ENCODE measurements at places on chromosomes 2 and 18. TPM values are rescaled to one million over a fixed set of nuclear protein-coding genes. Genes with fewer than 3 reads are reported as not detected.

DNA sequence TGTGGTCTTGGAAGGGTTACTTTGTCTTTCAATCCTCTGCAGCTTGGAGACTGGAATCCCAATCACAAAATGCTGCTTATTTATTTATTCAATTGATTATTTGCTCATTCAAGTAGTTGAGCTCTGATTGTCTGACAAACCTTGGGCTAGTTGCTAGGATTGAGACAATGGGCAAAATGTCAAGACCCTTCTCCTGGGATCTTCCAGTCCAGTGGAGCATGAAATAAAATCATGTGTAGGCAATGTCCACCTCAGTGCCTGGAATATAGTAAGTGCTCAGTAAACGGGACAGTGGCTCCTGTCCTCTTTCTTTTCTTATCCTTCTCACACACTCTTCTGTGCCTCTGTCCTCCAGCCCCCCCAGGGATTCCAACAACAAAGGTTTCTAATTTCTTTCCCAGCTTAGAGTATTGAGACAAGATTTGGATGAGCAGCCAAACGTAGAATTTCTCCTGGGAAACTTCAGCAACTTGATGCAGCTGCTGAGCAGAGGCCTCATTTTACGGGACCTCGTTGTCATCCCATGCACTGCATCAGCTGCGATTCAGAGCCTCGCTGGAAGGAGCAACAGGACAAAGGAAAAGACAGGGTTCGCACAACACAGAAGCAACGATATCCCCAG, 545.0 kb downstream of the SOX11 start:
- no peak for DNase-seq

Gene GCKR
- not detected for total RNA-seq

DNA sequence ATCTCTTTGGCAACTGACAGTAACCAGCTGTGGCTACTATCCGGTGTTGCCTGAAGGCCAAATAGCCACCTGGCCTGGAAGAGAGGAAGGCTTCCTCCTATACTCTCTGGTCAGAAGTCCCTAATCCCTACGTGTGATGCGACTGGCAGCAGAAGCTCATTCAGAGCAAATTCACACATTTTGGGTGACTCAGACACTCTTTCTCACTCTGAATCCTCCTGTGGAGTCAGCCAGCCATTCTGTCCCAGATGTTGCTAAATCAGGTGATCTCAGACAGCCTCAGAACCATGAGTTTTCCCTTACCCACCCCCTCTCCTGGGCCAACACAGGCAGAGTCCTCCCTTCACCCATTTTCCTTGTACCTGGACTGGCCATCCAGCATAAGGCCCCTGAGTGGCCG, 34.7 kb downstream of the CFAP53 start:
- DNase-seq = no peak

DNA sequence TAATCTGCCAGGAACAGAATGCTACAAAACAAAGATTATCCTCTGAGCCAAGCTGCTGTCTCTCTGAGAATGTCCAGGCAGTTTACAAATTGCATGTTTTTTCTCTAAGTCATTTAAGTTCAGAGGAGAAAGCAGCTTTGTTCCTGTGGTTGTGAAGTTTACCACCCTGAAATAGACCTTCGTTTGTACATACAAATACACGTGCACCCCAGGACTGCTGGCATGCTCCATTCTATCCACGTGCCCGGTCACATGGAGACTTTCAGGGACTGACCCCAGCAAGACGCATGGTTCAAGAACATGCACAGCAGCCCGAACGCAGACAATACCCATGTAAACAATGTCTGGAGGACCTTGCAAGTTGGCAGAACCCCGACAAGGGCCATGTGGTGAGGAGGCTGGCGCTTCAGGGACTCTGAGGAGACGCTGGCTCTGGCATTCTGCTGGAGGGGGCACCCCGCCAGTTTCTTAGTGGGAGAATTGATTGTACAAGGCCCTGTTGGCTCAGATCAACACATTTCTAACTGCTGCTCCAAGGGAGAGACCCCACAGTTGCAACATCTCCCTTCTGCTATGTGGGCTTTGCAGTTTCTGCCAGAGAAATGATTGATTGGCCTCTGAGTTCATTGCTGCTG, 33.3 kb downstream of the FAM178B start:
- DNase-seq = no peak

Gene MYO5B
- not detected for total RNA-seq

DNA sequence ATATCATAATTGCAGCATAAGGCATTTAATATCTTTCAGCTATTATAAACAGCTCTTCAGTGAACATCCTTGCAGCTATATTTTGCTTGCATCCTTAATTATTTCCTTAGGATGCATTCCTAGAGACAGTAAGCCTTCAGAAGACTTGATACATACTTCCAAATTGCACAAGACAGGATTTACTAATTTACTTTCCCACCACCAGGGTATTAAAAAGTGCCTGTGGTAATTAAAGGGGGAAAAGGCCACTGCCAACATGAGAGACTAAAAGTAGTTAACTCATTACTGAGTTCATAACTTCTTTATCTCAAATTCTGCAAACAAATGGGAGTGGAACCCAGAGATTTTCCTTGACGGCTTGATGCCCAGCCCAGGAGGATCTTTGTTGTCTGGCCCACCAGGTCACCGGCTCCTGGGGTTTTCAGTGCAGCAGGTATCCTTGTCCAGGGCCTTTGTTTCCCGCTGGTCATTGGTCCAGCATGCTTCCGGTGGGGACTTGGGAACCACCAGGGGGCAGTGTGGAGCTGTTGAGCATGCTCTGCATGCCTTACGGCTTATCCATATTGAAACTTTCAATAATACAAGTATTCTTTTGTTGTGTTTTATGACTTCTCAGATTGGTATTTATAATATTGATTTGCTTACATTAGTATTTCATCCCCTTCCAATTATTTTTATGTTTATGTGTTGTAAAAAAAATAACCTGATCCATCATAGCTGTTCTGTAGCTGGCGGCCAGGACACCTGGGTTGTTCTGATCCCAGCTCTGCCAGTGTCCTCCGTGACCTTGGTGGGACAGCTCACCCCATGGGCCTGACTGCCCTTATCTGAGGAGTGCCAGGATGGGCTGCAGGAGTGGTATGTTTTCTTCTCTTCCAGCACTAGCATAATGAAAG, 61.4 kb downstream of the TGOLN2 start:
- peak; percentile 63 for DNase-seq

DNA sequence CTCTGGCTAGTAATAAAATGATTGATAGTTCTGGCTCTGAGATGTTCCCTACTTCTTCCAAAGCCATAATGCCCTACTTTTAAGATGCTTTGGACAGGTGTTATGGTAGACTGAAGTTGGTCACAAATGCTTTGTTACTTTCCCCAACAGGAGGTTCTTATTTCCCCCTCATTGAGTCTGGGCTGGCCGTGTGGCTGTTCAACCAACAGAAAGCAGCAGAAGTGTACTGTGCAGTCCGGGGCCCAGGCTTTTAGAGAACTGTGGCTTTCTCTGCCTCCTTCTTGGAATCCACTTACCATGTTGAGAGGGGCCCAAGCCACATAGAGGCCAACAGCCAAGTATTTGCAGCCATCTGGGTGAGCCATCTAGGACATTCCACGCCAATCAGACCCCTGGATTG, 94.2 kb downstream of the KCTD1 start:
- DNase-seq = no peak

DNA sequence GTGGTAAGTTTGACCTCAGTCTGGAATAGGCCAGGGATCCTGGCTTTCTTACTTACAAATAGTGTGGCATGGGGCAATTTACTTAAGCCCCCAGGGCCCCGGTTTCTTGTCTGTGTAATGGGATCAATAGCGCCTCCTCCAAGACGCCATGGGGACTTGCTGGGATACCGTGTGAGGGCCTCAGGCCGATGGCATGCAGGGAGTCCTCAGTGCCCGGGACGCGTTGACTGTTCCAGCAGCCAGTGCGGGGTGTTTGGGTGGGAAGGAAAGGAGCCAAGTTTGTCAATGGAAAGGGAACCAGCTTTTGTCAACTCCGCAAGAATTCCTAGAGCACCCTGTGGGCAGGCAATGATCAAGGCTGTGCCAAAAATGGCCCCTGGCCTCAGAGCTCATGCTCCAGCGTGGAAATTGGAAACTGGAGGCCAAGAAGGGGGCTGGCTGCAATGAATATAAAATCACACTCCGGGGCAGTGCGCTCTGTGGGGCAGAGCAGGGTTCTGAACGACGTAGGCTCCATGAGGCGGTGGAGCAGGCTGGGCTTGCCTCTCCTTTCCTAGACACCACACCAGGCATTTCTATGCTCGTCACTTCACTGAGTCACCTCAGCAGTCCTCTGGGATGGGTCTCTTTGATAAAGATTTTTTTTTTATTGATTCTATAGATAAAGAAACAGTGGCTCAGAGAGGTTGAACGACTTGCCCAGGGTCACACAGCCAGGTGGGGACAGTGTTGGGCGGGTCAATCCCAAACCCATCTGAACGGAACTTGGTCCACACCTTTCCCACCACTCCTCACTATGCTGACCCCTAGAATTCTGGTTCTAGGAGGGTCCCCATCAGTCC, 56.7 kb upstream of the ASAP2 start:
- DNase-seq = no peak

GRCh38 chr18:45166341-45166835, 448.9 kb upstream of the SLC14A2 start:
- DNase-seq = no peak

Gene PROKR1
- not detected for total RNA-seq

Gene PSMA8
- 0.67 TPM for total RNA-seq
